Fibroblast of skin of right quadriceps (primary cell): ENCODE measurements at places on chromosomes 12 and 14.

GRCh38 chr14:76380991-76381390 lies 5.1 kb downstream of the ESRRB start:
- no peak for DNase-seq

DNA sequence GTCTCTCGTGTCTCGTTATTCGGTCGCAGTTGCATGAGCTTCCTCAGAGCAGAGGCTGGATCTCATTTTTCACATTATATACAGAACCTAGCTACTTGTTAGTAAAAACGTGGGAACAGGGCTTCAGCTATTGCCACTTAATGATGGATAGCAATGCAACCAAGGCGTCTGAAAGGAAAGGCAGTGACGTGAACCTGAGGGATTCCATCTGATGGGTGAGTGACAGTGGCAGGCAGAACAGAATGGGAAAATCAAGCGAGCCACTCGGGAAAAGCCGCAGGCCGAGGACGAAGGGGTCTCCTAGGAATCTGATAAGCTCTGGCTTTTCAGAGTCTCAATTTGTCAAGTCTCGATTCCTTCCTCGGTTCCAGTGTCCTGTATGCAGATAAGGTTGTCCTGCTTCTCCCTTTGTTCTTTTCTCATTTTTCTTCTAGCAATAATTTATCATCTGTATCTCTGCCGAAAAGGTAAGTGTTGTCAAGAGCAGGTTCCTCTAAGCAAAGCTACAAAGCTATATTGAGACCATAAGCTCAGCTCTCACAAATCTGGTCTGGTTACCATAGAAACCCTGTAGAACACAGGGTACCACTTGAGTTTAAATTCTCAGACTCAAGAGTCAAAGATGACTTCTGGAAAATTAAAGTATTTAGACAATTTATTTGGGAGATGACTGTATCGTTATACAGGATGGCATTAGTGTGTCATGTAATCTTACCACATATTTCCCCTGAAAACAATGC lies 416.6 kb downstream of the GLT1D1 start:
- DNase-seq: no peak

DNA sequence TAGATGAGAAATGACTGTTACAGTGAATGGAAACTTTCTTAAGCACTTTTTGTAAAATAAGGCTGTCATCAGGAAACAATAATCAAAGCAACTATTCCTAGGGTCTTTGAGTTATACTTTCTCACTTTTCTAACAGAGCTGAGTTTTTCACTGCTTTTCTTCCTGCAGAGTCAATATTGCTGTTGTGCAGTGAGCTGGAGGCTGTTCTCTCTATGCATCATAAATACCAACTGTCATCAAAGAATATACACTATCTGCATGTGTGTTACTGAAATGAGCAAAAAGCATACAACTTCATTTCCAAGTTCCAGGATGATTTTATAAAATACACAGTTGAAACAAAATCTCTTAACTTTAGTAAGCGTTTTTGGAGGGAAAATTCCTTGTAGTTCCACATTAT lies 110.4 kb upstream of the CPSF6 start:
- DNase-seq: no peak

DNA sequence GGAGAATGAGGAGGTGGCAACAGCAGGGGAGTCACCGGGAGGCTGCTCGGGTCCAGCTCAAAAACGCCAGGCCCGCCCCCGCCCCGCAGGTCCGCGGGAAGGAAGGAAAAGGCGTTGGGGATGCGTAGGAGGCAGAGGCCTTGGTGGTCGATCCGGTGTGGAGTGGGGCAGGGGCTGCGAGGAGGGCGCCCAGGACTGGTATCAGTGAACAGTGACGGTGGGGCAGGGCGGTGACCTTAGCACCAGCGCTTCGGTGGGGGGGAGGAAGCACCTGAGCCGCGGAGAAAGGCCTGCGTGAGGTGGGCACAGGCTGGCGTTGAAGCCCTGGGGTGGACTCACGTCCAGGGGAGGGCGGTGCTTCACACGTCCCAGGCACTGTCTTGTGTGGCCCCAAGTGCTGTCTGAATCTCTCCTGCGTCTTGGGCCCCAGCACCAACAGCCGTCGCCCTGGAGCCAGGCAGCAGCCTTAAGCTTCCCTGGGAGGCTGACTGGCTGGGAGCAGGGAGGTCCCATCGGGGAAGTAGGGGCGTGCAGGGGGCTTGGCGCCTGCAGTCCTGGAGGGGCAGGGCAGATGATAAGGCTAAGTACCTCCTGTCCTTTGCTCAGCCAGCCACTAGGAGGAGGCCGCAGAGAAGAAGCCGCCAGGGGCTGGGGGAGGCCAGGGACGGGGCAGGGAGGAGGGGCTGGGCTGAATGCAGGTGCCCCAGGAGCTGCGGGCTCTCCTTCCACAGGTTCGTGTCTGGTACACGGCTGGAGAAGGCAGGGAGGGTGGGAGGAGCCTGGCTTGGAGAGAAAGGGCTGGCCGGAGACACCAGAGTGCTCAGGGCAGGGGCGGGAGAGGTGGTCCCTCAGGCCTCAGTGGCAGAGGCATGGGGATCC lies 26.5 kb downstream of the ZBTB42 start:
- no peak for DNase-seq

- no peak for DNase-seq
Observed at GRCh38 chr12:4056910-4057845, 184.0 kb upstream of the PARP11 start.

DNA sequence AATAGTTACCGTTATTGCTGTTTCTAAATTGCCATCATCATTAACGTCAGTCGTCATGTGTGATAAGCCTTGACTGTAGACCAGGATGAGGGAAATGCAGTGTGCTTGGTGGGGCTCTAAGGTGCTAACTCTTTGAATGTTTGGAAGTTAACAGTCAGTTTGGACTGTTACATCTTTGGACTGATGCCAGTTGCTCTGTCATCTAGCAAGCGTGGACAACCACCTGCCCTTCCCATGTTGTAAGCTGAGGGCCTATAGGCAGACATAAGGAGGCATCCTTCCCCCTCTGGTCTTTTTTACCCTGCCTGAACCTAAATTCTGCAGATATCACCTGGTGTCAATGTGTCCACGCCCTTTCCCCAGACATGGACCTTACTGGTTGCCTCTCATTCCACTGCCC lies 94.4 kb downstream of the PPP2R5C start:
- no peak for DNase-seq

GRCh38 chr12:110538869-110539622 lies 36.9 kb downstream of the RAD9B start:
- no peak for DNase-seq

- no peak for DNase-seq
Observed at GRCh38 chr12:41897593-41897992, 247.1 kb downstream of the GXYLT1 start.

GRCh38 chr12:53975064-53975471 lies 314 bp upstream of the HOTAIR start:
- DNase-seq: no peak

DNA sequence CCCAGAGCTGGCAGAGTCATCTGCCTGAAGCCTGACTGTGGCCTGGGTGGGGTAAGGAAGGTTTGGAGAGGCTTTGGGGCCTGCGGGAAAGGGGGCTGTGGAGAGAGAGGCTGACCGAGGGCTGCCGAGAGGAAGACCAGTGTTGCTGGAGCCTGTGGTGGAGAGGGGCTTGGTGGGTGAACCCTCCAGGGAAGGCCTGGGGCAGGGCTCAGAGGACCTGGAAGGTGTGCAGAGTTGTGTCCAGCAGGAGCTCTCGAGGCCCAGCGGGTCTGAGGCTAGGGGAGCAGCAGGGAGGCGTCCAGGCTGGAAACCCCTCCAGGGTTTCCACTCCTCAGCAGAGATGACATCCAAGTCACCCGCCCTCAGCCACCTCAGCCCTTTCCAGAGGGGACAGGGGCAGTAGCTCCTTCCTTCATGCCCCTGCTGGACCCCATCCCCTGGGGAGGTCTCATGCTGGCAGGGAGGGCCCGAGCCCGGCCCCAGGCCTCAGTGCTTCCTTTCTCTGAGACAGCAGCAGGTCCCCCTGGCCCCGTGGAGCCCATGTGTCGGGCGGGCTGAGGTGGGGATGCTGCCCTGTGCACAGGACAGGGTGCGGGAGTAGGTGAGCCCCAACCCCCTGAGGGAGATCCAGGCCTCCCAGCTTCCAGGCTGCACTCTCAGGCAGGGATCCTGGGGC lies 8.4 kb downstream of the CEP170B start:
- DNase-seq: no peak

DNA sequence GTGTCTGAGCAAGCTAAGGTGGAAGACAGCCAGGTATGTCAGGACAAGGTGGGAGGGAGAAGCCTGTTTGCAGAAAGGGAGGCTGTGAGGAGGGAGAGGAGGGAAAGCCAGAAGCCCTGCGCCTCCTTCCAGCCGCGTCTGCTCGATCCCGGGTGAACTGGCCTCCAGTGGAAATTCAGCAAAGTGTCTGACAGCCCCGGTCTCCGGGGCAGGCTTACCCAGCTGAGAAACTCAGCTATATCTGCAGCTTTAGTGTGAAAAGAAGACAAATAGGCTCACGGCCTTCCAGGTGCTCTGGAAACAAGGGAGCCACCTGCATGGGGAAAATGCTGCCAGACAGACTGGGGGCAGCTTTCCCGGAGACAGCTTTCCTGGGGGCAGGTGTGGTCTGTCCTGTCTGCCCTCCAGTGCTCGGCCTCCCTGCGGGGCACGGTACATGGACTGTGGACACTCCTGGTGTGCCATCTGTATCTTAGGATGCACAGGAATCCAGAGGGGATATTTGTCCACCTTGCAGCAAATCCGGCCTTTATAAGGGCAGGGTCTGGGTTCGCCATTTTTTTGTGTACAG lies 6.3 kb downstream of the RFLNA start:
- no peak for DNase-seq

GRCh38 chr12:12563290-12563928 lies 746 bp upstream of the DUSP16 start:
- DNase-seq: no peak

- DNase-seq: peak; percentile 81
Observed at GRCh38 chr12:5466521-5466960, 34.6 kb downstream of the NTF3 start.

- peak; percentile 80 for DNase-seq
Observed at GRCh38 chr14:68692916-68693771, 99.7 kb downstream of the ZFP36L1 start.

DNA sequence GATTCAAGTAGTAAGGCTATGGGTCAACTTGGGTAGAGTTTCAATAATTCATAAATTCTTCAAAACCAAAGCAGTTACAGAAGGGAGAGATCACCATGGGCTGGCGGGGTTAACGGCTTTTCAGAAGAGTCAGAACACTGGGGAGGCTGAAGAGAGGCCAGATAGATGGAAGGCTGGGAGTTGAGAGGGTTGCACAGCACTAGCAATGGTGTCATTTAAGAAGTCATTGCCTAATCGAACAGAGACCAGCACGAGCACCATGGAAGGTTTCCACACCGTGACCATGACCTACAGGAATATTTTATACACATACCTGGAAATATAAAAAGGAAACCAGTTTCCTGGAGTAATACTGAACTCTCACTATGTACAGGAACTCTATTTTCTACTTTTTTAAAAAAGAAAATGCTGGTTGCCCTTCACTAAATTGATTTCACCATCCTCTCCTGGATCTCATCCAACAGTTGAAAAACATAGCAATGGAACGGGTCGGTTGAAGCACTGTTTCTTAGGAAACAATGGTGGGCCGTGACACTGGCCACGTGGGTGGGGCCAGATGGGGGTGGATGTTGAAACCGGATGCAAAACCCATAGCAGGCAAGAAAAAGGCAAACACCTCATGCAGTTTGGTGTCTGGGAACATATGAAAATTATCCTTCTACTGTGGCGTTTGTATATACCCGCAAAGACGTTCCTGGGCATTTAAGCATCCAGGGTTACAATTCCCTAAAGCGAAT lies 38.0 kb upstream of the RIN3 start:
- DNase-seq: peak; percentile 39

DNA sequence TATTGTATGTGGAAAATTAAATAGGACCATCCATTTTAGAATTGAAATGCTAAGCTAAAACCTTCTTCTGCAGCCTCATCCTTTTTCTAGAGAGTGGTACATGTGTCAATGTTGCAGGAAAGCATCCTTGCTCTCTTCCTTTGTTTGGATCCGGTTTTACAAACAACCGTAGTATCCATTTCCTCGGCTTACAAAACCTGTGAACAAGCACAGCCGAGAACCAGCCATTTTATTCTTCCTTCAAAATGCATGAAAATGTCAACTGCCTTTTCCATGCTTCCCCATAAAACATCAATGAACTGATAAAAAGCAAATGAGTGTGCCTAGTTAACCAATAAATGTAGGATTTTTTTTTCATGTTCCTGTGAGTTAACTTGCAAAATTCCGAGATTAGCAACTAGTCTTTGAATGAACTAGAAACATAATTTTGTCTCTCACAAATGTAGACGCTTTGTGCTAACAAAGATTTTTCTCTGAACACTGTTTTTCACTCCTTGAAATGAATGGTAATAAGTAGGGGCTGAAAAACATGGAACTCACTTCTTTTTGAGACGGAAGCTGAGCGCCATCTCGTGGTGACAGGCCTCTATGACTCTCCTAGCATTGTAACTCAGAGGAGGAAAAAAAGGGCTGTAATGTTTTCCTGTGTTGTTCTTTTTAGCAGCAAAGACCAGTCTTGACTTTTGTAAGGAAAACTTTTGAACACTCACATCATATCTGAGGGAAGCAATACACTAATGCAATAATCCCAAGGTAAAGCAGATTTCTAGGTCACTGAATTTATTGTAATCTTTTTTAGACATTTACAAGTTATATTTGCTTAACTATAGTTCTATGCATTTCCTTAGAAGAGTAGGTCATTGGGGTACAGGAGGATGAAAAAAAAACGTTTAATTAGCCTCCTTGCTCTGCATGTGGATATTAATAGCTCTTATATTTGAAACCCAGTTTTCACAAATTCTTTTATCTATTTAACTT lies 157.4 kb upstream of the FOXG1 start:
- peak; percentile 57 for DNase-seq

DNA sequence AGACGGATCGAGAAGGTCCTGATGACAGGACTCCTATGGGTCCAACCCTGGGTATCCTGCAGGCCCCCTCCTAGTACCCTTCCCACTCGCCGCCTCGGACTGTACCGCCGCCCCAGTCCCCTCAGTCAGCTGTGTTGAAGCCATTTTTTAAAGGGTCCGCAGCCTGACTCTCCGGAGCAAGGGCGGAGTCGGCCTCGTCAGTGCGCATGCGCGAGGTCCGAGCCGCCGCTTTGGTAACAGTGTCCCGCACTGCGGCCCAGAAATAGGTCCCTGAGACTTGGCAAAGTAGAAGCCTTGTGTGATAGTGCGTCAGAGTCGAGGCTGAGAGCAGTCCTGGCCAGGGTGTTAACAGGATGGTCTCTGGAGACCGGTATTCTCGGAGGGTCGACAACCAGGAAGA lies 769.0 kb upstream of the ALG10B start:
- DNase-seq: no peak

DNA sequence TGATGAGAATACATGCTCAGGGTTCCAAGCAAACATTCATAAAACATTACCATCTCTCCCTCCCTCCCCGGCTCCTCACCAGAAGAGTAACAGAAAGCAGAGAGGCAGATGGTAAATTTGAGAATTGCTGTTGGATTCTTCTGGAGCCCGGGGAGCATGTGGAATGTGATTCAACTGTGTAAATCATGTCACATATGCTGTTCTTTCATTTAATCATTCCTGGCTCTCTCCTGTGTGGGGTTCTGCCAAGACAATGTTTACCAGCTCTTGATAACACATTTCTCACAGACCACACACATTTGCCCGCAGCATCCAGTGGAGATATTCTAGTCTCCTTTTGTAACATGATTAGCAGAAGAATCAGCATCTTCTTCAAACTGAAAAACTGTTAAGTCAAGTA lies 23.4 kb upstream of the NR2C1 start:
- DNase-seq: peak; percentile 71
